ENCODE measurements at places on chromosomes 11 and 22. TPM values are rescaled to one million over a fixed set of nuclear protein-coding genes. Genes with fewer than 3 reads are reported as not detected.

The ST14 gene
- total RNA-seq, result 1.8 TPM

The AP2A2 gene
- 123 TPM for total RNA-seq

The MPZL2 gene
- 1.8 TPM for total RNA-seq

The DBX1 gene
- not detected for total RNA-seq

The USP35 gene
- total RNA-seq, result 11.8 TPM

The OR5A1 gene
- not detected for total RNA-seq

The CDC42EP2 gene
- total RNA-seq, result 8.1 TPM

The OR2D2 gene
- 0.49 TPM for total RNA-seq

The DSCAML1 gene
- total RNA-seq, result 1.6 TPM

The CARNS1 gene
- total RNA-seq, result 1.0 TPM

The TM7SF2 gene
- 85.4 TPM for total RNA-seq

The CASP5 gene
- total RNA-seq, result not detected

The ADM gene
- total RNA-seq, result 263 TPM

The DDX6 gene
- 155 TPM for total RNA-seq

The NPAS4 gene
- 0.08 TPM for total RNA-seq

The FADS2 gene
- 679 TPM for total RNA-seq

The FBXO3 gene
- total RNA-seq, result 22.3 TPM

The MPEG1 gene
- 0.08 TPM for total RNA-seq

The CPT1A gene
- 153 TPM for total RNA-seq

The ZNF143 gene
- total RNA-seq, result 30.2 TPM

The UCP3 gene
- 0.46 TPM for total RNA-seq

The CDON gene
- total RNA-seq, result 17.1 TPM

The TCF20 gene
- 79.8 TPM for total RNA-seq

The PNPLA5 gene
- not detected for total RNA-seq

The TTLL12 gene
- 26.3 TPM for total RNA-seq

The KREMEN1 gene
- total RNA-seq, result 2.2 TPM

The OR5D13 gene
- not detected for total RNA-seq

The PTGDR2 gene
- not detected for total RNA-seq

The TSPAN18 gene
- total RNA-seq, result 21.3 TPM

The TBX1 gene
- total RNA-seq, result 91.7 TPM

The CTSW gene
- not detected for total RNA-seq

The SEPTIN3 gene
- 3.9 TPM for total RNA-seq

The RASD2 gene
- 26.7 TPM for total RNA-seq

The MS4A6A gene
- not detected for total RNA-seq

The CSF2RB gene
- not detected for total RNA-seq

The SERPING1 gene
- total RNA-seq, result 1.3 TPM

The TMA7B gene
- not detected for total RNA-seq
